ENCODE measurements at places on chromosomes 5 and 9.

- DNase-seq = no peak
These were observed 167.6 kb upstream of the FSTL4 start for GRCh38 chr5:133779828-133780475.

- DNase-seq = no peak
These were observed 110.9 kb downstream of the GRIA1 start for GRCh38 chr5:153601377-153601776.

GRCh38 chr9:27400334-27400880 lies 103.5 kb upstream of the EQTN start:
- no peak for DNase-seq

DNA sequence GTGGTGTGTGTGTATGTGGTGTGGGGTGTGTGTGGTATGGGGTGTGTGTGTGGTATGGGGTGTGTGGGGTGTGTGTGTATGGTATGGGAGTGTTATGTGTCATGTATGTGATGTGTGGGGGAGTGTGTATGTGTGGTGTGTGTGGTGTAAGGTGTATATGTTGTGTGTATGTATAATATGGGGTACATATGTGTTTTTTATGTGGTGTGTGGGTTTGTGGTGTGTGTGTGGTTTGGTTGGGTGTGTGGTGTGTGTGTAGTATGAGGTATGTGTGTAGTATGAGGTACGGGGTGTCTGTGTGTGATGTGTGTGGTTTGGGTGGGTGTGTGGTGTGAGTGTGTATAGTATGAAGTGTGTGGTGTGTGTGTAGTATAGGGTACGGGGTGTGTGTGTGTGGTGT lies 11.4 kb downstream of the ECSCR start:
- DNase-seq = no peak

DNA sequence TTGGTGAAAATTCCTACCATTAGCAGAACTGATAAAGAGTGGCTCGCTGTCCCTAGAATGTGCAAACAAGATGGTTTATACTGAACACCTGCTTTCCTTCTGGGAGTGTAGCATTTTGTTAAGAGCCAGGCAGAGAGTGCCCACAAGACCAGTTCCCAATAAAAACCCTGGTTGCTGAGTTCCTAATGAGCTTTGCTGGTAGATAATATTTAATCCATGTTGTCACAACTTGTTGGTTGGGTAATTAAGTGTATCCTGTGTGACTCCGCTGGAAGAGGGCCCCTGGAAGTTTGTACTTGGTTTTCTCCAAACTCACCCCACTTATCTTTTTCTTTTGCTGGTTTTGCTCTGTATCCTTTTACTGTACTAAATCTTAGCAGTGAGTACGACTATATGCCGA lies 39.5 kb upstream of the GOLGA1 start:
- no peak for DNase-seq
